ENCODE measurements at places on chromosomes 6 and 20. TPM values are rescaled to one million over a fixed set of nuclear protein-coding genes. Genes with fewer than 3 reads are reported as not detected.

The TP53RK gene
- 10.3 TPM for total RNA-seq

The RTF2 gene
- total RNA-seq = 90.9 TPM

The ANKRD6 gene
- 7.7 TPM for total RNA-seq

The COL21A1 gene
- total RNA-seq = 101 TPM

DNA sequence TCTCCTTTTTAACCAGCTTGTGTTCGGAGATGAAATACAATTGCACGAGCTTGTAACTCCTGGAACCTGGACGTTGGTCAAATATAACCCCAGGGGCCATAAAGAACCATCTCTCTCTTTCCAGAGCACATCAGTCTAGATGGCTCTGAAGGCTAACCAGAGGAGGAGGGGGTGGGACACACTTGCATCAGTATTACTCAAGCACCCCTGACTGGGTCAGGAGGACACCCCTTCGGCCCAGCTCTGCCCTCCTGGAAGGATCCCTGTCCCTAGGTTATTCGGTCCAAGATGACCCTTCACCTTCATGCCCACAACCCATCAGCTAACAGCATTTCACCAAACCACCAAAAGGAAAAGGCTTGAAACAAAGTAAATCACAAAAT, 67.1 kb downstream of the FYN start:
- DNase-seq = no peak

GRCh38 chr6:5294392-5295211, 33.3 kb downstream of the FARS2 start:
- peak; percentile 16 for DNase-seq

DNA sequence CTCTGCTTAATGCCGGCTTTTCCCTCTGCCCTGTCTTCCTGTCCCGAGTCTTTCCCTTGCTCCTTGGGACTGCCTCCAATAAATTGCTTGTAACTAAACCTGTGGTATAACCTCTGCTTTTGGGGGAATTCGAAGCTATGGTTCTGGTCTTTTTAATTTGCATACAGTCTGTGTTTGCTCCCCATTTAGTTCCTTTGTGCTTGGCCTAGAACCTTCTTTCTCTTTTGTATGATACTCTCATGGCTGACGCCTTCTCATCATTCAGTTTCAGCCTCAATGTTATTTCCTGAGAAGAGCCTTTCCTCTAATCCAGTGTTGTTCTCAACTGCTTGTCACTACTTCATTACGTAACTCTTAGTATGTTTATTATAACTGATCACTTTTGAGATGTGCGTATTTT, 248.0 kb downstream of the PHF3 start:
- no peak for DNase-seq

GRCh38 chr6:149935668-149936067, 6.1 kb upstream of the ULBP2 start:
- no peak for DNase-seq

DNA sequence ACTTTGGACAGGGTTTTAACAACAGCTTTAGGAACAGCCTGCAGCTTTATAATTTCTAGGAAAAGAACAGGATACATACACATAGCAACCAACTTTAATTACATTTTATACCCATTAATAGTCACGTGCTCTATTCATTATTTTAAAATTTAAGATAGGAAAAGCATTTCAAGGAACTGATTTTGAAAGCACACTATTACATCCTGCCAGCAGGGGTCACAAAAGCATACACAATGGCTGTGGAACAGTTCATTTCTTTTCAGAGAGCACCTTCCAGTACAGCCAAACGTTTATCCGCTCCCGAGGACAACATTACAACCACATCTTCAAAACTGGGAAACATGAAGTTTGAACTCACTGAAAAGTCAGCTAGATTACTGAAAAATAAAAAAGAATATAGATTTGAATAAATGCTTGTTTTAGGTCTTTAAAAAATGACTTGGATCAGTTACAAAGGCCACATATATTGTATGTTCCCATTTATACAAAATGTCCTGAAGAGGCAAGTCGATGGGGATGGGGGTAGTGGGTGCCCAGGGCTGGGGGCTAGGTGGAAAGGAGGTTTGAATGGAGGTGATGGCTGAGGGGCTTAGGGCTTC, 104.6 kb upstream of the EXOC2 start:
- peak; percentile 75 for DNase-seq

GRCh38 chr6:73579851-73580246, 59.0 kb upstream of the EEF1A1 start:
- peak; percentile 78 for DNase-seq

GRCh38 chr20:24684956-24685691, 215.7 kb downstream of the SYNDIG1 start:
- no peak for DNase-seq

DNA sequence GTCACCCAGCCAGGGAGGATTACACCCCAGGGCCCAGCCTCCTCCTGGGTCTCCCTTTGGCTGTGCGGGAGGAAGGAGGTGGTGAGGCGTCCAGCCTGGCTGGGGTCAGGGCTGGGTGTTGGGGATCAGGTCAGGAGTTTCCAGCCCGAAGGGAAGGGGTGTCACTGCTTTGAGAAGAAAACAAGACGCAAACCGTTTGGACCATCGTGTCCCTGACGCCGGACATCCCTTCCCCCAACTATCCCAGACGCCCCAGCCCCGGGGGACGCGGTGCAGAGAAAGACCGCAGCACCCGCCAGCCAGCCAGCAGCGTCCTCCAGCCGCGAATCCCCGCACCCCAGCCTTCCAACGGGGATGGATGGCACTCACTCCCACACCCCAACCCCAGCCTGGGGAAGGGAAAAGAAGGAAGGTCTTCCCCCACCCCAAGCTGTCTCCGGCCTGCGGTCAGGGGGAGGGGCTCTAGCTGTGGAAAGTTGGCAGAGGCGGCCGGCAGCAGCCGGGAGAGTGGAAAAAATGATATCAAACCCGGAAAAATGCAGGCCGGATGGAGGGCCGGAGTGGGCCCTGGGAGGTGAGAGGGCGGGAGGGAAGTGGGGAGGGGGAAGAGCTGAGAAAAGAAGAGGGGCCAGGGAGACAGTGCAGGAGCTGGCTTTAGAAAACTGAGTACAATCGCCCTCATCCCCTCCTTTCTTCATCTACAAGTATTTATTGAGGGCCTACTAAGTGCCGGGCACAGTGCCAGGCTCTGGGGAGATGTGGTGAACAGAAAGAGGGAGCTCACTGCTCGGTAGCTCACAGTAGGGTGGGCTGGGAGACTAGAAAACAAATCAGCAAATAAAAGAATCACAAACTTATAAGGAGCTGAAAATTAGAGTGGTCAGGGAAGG, 10.6 kb downstream of the REM1 start:
- DNase-seq = peak; percentile 98

- no peak for DNase-seq
Measured at GRCh38 chr20:4891997-4892396, 109.3 kb downstream of the SLC23A2 start.

DNA sequence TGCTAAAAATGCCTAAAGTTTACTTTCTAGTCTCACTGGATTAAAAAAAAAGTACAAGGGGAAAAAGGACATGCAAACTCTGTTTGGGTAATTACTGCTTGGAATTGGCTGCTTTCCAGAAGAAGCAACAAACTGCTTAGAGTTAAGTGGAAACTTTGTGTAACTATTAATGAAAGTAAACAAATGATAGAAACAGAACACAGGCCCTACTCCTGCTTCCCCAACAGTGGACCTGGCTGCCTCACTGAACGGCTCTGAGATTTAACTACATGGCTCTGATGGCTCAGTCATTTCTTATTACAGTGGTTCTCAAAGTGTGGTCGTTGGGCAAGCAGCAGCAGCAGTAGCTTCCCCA, 108.5 kb downstream of the MAN1A1 start:
- DNase-seq = peak; percentile 90

- DNase-seq = no peak
Measured at GRCh38 chr20:31537116-31537871, 23.1 kb downstream of the HM13 start.

Measured in muscle of leg (tissue), 16 donors.